ENCODE measurements at places on chromosomes 7 and 10. TPM values are rescaled to one million over a fixed set of nuclear protein-coding genes. Genes with fewer than 3 reads are reported as not detected.

GRCh38 chr10:3868271-3868664, 83.3 kb upstream of the KLF6 start:
- no peak for DNase-seq

DNA sequence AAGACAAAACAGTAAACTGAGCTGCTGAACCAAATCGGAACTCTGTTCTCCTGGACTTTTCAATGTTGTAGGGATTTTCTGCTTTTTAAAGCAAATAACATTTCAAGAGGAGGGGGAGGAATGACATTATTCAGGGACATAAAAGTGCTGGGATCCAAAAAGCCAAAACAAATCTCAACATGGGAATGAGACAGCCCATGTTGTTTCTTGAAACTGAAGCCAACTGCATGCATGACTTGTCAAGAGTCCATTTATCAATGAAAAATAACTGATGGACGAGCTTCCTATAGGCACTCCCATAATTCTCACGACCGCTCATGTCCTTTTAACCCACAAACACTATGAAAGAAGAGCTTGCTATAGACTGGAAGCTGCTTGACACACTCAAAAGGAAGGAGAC, 27.8 kb downstream of the FAM53B start:
- DNase-seq, result no peak

- no peak for DNase-seq
Measured at GRCh38 chr10:65275296-65275695, 1650.5 kb upstream of the LRRTM3 start.

DNA sequence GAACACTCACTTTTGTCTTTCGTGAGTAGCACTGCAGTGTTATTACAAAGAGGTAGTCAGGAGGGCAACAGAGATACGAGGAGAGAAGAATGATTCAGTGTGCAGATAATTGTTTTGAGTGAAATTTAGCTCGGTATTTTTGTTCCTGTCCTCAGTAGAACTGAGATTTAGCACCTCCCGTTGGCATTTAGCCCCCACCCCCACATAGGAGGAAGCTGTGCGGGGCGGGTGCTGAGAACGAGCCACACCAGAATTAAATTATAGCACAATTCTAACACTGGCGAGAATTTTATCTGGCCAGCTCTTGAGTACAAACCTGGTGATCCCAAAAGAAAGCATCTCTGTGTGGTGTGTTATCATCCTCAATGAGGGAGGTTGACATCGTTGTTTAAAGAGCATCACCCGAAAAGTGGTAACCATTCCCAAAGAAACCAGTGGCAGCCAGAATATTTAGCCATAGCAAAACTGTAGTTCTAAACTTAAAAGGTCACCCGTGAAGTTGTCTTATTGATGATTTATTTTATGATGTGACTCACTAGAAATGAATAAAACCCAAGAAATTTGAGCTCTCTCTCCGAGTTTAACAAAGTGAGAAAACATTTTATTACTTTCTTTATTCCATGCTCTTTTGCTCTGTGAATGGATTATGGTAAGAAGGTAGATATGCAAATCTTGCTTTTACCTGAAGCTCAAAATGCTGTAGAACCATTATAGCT, 612.2 kb downstream of the SUGCT start:
- no peak for DNase-seq

Gene VIPR2
- 1.6 TPM for total RNA-seq

Gene OR2A42
- not detected for total RNA-seq

All from H9 (cell line).